ENCODE measurements at places on chromosomes 2 and 18.

DNA sequence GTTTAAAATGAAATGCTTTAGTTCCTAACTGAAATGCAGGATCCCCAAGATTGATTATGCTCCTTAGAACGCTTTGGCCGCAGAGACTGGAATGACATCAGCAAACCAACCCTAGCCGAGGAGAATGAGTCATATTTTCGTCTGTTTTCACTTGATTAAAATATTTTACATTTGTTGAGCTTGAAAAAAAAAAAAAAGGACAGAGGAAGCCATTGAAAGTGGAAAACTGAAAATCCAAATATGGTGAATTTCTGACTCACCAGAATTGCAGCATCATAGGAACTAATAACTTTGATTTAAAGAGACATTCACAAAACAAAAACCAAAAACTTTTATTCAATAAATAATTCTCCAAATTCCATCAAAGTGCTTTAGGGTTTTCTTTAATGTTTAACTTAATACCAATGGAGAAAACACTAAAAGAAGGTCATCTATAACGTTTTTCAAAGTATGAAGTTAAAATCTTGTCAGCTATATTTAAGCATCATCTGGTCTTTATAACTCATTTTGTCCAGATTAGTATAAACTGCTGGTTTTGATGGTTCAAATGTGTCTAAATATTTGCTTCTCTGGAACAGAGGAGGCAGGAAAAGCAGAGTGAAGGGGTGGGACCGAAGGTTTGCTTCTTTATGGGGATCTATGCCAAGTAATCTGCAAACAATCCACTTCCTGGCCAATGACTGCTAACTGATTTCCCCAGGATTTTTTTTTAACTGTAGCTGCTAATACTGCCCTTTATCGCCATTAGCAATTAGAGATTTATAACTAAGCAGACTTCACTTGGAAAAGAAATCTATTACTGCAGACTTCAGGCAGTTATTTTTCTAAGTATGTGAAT lies 30.9 kb upstream of the COL5A2 start:
- DNase-seq = no peak

DNA sequence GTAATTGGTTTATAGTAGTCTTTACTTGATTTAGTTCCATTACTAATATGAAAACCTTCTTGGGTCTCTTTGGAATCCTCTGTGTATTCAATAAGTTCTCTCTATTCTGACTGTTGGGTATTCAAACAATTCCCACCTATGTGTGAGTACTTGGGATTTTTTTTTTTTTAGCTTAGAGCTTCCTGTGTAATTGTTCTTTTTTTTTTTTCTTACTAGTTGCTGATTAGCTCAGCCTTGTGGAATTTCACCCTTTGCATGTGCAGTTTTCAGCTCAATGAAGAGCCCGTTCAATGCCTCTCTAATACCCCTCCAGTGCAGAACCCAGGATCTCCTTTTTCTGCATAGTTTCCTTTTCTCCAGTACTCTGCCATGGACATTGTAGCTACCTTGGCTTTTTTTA lies 339.1 kb upstream of the GALNT5 start:
- no peak for DNase-seq

GRCh38 chr2:16413285-16413684 lies 252.3 kb downstream of the CYRIA start:
- DNase-seq = no peak

- no peak for DNase-seq
These were observed 36.5 kb downstream of the MGAT5 start for GRCh38 chr2:134290358-134290757.

DNA sequence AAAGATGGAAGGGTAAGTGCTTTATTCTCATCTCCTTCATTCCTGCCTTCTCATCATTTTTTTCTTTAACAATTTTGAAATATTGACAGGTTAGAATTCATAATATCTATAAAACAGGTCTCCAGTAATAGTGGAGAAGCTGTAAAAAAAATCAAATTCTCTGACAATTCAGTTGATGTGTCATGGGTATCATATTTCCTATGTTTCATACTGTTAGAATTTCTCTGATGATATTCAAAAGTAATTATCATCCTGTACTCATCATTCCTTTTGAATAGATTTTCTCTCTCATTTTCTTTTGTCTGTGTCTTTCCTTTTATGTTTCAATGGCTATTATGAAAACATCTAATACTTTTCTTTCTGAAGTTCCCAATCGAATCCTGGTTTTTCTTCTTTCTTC lies 97.7 kb downstream of the CPS1 start:
- no peak for DNase-seq

GRCh38 chr18:52903857-52904256 lies 563.9 kb downstream of the DCC start:
- DNase-seq = no peak

GRCh38 chr2:15163326-15163725 lies 397.8 kb downstream of the NBAS start:
- DNase-seq = no peak

- DNase-seq = peak; percentile 41
These were observed 19.2 kb downstream of the E2F6 start for GRCh38 chr2:11446733-11447248.

GRCh38 chr2:146251328-146251727 lies 1593.5 kb upstream of the ACVR2A start:
- no peak for DNase-seq

GRCh38 chr2:221343524-221343923 lies 228.6 kb downstream of the EPHA4 start:
- DNase-seq = no peak

GRCh38 chr2:67304300-67304890 lies 92.7 kb upstream of the ETAA1 start:
- DNase-seq = no peak

DNA sequence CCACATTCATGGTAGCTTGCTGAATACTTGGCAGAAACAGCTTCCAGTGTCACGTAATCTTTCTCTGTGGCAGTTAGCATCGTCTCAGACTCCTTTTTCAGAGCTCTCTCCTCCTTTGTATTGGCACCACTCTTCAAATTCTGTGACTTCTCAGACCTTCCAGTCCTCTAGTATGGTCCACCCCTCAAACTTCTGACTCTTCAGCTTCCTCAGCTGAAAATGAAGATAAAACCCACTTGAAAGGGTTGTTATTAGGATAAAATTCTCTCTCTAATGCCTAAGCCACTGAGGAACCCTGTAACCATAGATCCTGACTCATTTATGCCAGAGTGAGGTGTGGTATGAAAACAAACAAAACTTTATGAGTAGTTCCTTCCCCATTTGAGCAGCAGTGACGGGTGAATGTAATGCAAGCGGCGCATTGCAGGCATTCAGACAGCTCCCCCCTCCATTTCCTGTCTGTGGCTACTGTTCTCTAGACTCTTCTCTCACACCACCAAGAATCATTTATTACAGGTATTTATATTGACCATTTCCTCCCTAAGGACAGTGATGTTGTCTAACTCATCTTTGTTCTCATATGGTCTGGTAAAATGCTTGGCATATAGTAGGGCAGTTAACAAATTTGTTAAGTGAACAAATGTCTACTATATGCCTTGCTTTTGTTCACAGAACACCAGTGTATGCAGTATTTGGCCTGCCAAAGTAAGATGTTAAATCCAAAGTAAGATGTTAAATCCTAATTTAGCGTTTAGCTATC lies 35.3 kb downstream of the GALNT1 start:
- peak; percentile 51 for DNase-seq

GRCh38 chr2:45177870-45178269 lies 168.6 kb upstream of the SIX2 start:
- DNase-seq = no peak

GRCh38 chr2:135744760-135745314 lies 3.2 kb downstream of the UBXN4 start:
- no peak for DNase-seq

- no peak for DNase-seq
These were observed 35.6 kb downstream of the PXDN start for GRCh38 chr2:1708476-1709334.

- DNase-seq = no peak
These were observed 36.8 kb upstream of the ALPP start for GRCh38 chr2:232341739-232342126.

GRCh38 chr2:233689031-233689430 lies 3.7 kb upstream of the UGT1A6 start:
- no peak for DNase-seq

GRCh38 chr18:9209279-9209678 lies 72.7 kb downstream of the ANKRD12 start:
- DNase-seq = no peak
